Suprapubic skin (tissue), 4 donors: ENCODE measurements at places on chromosomes 13 and 19.

- DNase-seq = no peak
Measured at GRCh38 chr13:51626749-51627148, 42.5 kb downstream of the WDFY2 start.

DNA sequence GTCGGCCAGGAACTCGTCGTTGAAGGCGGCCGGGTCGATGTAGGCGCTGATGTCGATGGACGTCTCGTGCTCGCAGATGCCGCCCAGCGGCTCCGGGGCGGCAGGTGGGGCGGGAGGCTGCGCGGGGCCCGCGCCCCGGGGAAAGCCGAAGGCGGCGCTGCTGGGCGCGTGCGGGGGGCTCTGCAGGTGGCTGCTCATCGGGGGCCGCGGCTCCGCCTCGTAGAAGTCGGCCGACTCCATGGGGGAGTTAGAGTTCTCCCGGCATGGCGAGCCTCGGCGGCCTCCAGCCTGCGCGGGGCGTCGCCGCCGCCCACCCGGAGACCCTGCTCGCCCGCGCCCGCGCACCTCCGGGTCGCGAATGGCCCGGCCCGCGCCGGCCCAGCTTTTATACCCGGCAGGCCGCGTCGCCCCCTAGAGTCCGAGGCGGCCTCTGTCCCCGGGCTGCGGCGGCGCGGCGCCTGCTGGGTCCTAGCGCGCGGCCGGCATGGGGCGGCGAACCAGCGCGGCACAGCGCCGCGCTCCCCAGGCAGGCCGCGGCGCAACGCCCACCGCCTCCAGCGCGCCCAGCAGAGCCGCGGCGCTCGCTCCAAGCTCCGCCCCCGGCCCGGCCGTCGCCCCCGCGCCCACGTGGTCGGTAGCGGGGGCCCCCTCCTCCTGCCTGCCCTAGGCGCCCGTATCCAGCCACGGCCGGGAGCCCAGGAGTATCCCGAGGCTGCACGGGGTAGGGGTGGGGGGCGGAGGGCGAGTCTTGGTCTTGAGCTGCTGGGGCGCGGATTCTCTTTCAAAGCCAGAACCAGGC, at the start of gene CEBPA:
TSS of gene CEBPA (minus strand) at position 360 of the 799 bp plus-strand sequence. CDS start at position 240, 120 bp downstream.
- peak; percentile 86 for DNase-seq

- DNase-seq = no peak
Measured at GRCh38 chr19:17294051-17294891, 9.0 kb downstream of the ABHD8 start.

DNA sequence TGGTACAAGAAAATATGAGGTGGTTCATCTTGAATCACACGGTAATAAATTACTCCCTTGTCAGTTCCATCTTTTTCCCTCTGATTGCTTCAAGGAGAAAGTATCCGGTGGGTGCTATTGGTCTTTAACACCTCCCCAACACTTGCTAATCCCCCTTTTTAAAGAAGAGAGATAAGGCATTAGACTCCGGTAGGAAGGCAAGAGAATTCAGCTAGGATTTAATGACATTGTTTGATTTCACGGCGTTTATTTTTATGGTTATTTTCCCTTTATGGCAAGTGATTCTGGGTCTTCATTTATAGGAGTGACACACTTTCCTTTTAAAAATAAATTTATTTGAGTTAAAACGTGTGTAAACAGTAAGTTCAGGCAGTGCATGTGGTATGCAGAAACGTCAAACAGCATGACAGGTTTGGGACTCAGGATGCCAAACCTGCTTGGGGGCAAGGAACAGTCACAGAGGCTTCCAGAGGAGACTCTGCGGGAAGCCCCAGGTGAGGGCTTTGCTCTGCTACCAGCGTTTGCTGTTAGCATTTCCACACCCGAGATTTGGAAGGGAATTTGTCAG, 36.5 kb downstream of the TSHZ3 start:
- no peak for DNase-seq

DNA sequence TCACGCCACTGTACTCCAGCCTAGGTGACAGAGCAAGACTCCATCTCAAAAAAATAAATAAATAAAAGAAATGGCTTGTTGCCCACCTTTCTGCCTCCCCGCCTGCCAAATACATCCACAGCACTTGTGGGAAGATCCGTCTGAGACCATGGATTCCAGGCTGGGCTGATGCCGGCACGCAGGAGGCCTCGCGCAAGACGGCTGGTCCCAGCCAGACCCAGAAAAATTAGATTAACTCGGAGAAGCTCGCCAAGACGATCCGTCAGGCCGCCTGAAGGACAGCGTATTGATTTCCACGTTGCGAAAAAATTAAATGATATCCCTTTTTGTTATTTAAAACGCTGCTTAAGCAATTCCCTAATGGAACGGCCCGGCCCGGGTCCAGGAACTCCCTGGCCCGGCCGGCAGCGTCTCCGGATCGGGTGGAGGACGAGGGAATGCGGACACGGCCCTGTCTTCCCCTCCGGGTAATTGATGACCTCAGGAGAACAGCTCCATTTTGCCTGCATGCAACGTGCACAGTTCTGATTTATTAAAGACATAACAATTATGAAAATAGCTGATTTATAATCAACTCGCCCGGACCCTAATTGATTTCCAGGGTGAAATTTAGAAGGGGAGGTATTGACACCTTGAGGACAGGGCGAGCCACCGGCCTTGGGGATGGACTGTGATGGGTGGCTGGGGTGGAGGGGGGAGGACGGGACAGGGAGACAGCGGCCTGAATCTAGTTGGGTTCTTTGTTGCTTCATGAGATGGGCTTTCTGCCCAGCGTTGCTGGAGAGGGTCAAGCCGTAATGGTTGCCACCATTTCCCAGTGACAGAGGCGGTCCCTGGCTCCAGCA, 52.1 kb downstream of the ZNRF4 start:
- DNase-seq = no peak

DNA sequence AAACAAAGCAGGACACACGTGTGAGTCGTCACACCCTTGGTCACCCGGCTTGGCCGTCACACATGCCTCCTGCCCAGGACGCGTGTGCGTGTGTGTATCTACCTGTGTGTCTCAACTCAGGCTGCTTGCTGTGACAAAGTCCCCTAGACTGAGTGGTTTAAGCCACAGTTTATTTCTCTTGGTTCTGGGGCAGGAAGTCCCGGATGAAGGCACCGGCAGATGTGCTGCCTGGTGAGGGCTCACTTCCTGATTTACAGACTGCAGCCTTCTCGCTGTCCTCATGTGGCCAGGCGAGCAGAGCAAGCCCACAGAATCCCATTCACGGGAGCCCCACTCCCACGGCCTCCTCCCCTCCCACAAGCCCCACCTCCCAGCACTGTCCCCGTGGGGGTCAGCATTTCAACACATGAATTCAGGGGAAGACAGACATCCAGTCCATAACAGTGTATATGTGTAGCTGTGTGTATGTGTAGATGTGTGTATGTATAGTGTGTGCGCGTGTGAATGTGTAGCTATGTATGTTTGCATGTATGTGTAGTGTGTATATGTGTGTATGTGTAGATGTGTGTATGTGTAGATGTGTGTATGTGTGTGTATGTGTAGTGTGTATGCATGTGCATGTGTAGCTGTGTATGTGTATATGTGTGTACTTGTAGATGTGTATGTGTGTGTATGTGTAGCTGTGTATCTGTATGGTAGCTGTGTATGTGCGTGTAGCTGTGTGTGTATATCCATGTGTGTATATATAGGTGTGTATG, 51.5 kb downstream of the MCF2L start:
- DNase-seq = no peak

- DNase-seq = no peak
Measured at GRCh38 chr19:39996218-39996810, 546 bp upstream of the ZNF546 start.

DNA sequence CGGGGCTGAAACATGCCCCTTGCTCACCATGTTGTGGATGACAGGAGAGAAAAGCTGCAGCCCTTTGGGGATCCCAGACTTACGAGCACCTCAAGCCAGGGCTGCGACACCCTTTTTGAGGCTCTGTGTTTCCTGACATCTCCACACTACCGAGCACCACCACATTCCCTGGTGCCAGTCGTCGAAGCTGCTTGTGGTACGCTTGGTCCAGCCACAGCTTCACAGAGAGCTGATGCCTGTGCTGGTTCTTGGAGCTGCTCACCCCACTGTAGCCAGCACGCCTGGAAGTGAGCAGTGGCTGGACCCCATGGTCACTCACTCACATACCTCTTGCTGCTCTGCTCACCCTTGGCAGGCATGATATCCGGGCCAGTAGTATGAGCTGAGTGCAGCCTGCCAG, 367.5 kb downstream of the SLITRK6 start:
- no peak for DNase-seq
